ENCODE measurements at places on chromosomes 5 and 9. TPM values are rescaled to one million over a fixed set of nuclear protein-coding genes. Genes with fewer than 3 reads are reported as not detected.

DNA sequence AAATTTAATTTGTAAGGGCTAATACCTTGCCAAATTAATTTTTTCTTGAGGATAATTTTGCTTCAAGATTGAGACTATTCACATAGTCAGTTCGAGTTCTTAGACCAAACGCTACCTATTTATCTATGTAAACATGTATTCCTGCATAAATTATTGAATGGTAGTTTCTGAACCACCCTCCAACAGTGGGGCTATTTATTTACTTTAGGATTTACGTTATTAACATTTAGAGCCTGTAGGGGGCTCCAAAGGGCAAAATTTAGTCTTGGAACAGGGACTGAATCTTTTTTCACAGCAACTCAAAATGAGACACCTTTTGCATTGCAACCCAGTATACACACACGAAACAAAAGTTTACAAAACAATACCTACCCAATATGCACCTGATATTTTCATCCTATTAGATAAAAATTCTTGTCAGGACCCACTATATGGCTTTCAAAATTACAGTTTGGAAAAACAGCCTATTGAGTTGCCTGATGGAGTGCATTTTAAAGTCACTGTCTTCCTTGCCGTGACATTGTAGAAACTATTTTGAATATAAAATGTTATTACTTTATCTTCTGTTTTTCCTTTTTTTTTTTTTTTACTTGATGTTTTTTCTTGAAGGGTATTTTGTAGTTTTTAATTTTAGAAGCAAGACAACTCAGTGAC lies 47.1 kb upstream of the POU4F3 start:
- peak; percentile 62 for DNase-seq

- peak; percentile 79 for DNase-seq
Measured at GRCh38 chr5:150410524-150411244, 2.0 kb downstream of the CD74 start.

DNA sequence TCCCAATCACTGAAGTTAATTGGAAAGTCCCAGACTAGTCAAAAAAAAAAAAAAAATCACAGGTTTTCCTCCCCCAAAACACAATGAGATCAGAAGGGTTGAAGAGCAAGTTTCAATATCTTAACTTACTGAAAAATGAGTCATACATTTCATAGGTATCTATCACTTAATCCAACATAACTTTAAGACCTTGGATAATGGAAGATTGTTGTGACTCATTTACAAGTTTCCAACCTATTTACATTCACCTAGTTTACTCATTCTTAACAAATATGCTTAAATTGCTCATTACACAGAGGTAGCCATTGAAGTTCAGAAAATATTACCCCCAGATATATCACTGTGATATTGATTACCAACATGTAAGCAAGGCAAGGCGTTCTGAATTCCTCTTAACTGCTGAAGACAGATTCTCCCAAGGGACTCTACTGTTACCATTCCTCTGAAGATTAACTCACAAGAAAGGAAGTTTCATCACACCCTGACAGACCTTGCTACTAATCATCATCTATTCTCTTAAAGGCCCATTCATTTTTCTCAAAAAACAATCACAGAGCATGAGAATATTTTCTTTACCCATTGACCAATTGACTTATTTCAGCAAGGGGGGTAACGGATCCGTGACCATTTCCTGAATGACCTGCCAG lies 563.8 kb downstream of the TLE1 start:
- DNase-seq = no peak

Gene RNF183
- 6.0 TPM for polyA plus RNA-seq

DNA sequence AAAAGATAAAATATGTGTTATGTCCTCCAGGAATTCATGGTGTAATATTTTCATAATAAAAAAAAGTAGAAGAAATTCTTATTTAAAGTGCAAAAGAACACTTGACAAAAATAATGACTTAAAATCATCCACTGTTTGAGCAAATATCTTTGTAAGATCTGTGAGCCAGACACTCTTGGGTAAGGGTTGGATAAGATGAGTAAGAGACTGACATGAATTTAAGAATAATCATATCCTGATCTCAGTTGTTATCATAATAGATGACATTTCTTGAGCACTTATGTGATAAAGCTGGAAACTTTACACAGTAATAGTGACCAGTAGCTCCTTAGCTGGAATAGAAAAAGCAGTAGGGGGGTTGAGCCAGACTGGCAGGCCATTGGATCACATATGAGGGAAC lies 40.0 kb upstream of the ADRB2 start:
- no peak for DNase-seq

- DNase-seq = no peak
Measured at GRCh38 chr9:80787636-80788035, 901.7 kb downstream of the TLE1 start.

- no peak for DNase-seq
Measured at GRCh38 chr5:161009194-161009593, 157.2 kb upstream of the ATP10B start.

Gene BARX1
- polyA plus RNA-seq = 0.86 TPM

GRCh38 chr5:1249366-1250280 lies 24.4 kb downstream of the SLC6A18 start:
- no peak for DNase-seq

- no peak for DNase-seq
Measured at GRCh38 chr5:99600952-99601351, 672.1 kb upstream of the CHD1 start.

DNA sequence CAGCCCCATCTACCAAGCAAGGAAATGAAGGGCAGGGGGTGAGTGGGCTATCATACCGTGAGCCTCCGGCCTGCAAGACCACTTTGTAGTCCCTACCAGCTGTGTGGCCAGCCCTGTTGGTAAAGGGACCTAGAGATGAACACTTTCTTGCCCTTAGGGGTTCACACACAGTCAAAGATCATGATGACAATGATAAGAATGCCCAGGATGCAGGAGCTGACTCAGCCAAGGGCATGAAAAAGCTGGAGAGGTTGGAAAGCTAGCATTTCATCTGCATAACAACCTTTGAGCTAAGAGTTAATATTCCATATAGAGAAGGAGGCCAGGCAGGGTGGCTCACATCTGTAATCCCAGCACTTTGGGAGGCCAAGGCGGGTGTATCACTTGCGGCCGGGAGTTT lies 19.2 kb upstream of the FGFR4 start:
- DNase-seq = no peak

DNA sequence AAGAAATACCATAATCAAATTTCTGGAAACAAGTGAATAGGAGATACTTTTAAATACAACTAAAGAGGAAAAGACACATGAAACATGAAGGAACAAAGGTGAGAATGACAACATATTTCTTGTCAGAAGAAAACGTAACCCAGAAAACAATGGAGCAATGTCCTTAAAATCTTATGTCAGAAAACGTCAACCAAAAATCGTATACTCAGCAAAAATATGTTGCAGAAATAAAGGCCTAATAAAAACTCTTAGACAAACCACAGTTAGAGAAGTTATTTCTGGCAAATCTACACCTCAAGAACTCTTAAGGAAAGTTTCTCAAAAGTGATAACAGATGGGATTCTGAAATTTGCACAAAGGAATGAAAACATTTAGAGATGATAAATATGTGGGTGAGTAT lies 66.3 kb upstream of the FBXL7 start:
- no peak for DNase-seq

DNA sequence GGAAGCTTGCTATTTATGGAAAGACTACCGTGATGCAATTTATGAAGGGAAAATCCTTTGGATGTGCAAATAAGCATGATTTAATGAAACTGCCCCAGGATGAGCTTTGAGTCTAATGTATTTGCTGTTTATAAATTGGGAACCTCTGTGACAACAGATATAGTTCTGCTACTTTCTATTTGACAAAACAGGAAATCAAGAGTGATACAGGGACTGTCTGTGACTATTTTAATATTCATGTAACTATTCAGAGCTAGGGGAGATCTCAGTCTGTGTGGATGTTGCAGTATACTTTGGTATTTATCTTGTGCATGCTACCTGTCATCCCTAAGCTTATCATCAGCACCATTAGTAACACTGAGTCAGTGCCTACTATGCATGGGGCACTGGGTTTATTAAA lies 132.1 kb downstream of the PDZD2 start:
- DNase-seq = no peak

DNA sequence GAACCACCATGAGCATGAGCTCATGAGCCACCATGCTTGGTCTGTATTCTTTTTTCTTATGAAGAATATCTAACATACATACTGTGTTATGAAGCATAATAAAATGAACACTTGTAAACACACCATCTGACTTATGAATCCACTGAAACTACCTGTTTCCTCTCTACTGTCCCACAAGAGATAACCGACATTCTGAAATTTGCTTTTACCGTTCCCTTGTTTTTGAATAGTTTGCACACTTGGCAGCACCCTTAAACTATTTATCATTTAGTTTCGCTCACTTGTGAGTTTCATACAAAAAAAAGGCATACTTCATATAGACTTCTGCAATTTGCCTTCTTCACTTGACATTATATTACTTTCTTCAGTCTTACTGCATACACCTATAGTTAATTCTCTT lies 8.9 kb downstream of the LARS1 start:
- DNase-seq = no peak

DNA sequence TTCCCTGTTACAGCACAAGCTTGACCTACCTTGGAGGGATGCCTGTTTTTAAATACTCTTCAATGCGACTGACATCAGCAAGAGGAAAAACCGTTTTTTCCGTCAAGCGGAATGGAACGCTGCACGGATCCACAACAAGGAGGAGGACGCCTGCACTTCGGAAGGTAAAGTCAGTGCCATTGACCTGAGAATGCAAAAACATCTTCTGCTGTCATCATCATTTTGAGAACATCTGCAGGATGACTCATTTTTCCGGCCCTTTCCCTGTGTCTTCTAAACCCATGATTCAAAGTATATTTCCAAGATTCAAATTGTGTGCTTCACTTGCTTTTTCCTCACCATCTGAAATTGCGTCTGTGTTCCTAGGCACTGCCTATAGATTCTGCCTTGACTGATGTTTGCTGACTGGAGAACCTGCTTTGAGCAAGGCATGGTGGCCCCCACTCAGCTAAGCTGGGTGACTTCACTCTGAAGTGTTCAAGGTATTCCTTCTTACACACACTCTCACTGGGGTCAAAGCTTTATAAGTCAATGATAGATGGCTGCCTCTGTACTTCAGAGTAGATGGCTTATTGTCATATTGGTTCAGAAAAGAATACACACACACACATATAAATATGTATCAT lies 78.1 kb downstream of the CEMIP2 start:
- DNase-seq = no peak

Gene ZSWIM6
- 31.7 TPM for polyA plus RNA-seq

DNA sequence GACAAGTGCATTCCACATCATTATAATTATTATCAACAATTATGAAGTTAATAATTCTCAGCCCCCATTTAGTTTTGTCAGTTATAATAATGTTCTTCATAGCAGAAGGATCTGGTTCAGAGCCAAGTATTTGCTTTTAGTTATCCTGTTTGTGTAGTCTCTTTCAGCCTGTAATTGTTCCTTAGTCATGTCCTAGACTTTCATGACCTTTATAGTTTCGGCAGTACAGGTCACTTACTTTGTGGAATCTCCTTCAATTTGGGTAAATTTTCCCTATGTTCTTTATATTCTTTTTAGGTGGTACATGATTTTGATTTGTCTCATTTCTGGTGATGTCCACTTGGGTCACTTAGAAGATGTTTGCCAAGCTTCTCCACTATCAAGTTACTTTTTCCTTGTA lies 34.3 kb downstream of the UBE2R2 start:
- DNase-seq = no peak

- DNase-seq = no peak
Measured at GRCh38 chr5:113057557-113057984, 81.0 kb downstream of the DCP2 start.

All from renal pelvis (tissue), 12 donors.